ENCODE measurements at places on chromosomes 2 and 18. TPM values are rescaled to one million over a fixed set of nuclear protein-coding genes. Genes with fewer than 3 reads are reported as not detected.

DNA sequence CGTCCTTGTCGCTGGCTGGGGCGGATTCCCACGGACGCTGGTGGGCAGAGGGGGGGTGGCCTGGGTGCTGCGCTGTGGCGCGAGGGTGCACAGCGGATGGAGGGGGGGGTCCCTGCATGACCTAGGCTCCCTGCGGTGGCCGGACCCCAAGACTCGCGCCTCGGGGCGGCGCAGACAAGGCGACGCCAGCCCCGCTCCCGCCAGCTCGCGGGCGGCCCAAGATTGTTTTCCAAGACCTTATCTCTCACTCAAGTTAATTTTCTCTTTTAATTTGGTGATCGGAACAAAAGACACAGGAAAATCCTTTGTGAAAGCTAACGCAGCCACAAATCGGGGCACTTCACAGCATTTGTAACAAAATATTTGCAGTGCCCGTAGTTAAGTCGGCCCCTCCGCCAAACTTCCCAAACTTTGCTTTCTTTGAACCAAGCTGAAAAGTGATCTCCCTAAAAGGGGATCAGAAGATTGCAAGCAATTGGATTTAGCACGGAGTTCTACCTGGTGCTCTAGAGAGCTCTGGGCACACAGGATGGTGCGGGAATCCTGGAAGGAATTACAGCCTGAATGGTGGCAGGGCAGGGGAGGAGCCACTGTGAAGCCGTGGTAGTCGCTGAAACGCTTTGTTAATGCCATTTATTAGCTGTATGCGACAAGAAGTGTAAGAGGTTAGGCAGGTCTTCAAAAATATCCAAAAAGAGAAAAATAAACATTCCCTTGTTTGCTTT is 4.8 kb upstream of the ID2 start:
- no peaks in the 10 kb centered on the region for H3K36me3 ChIP-seq
- no peak for DNase-seq
- H3K27me3 ChIP-seq, result no peaks in the 10 kb centered on the region
- H3K27ac ChIP-seq, result no peak overlapping the region
- H3K4me3 ChIP-seq, result no peak overlapping the region

DNA sequence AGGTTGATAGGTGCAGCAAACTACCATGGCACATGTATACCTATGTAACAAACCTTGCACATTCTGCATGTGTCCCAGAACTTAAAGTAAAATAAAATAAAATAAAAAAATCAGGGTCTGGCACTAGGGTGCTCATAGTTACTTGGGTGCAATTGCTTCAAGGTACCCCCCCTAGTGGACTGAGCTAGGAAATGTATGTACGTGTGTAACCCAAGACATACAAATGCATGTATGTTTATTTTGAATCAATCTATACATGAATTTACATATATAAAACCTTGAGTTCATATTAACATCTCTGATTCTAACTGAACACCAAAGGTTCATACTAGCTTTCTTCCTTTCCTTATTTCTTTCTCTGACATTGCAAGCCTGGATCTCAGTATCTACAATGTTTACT is 51.5 kb downstream of the USP37 start:
- H3K4me1 ChIP-seq, result no peaks in the 10 kb centered on the region
- no peak overlapping the region for H3K27ac ChIP-seq
- no peak for DNase-seq
- H3K4me3 ChIP-seq, result no peak overlapping the region
- H3K36me3 ChIP-seq, result no peaks in the 10 kb centered on the region
- no peaks in the 10 kb centered on the region for H3K27me3 ChIP-seq

Gene PPP1R1C
- 5.9 TPM for total RNA-seq

DNA sequence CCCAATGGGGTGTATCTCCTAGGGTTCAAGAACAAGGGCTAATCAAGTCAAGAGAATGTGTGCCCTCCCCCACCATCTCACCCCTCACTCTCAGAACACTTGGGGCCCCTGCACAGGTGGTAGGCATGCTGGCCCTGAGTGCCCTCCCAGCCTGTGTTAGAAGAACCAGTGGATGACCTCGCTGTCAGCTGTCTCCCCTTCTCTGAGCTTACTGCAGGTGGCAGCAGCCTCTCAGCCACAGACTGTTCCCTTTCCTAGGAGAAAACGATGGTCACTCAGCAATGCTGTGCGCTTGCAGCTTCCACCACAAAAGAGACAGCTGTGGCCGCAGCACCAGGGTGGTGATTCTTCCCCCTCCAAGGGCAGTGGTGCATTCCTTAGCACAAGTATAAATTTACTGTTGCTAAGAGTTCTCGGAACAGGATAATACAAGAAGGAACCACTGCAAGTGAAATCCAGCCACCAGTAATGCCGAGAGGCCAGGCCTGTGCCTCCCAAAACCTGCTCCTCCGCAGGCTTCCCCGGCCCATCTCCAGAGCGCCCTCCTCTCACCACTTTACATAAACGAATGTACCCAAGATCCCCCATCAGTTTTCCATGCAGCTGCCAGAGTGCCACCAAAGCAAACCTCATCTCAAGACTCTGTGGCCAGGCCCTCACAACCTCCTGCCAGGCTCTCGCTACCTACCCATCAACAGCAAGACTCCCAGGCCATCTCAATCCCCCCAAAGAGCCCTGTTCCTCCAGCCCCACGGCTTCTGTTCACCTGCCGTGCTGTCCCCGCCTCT is 935 bp upstream of the RAMP1 start:
- peak; percentile 70 for DNase-seq
- peak overlapping the region; percentile 76 for H3K27ac ChIP-seq
- no peak overlapping the region for H3K4me3 ChIP-seq
- peaks cover 4% of the 10 kb centered on the region for H3K27me3 ChIP-seq
- H3K36me3 ChIP-seq, result no peaks in the 10 kb centered on the region

GRCh38 chr18:3620146-3621119 is 170.5 kb downstream of the TGIF1 start:
- H3K4me3 ChIP-seq, result no peak overlapping the region
- H3K27me3 ChIP-seq, result no peaks in the 10 kb centered on the region
- peaks cover 8% of the 10 kb centered on the region for H3K4me1 ChIP-seq
- H3K36me3 ChIP-seq, result no peaks in the 10 kb centered on the region

- H3K27me3 ChIP-seq, result no peaks in the 10 kb centered on the region
- no peaks in the 10 kb centered on the region for H3K36me3 ChIP-seq
- no peak overlapping the region for H3K4me3 ChIP-seq
Measured at GRCh38 chr2:220847006-220847405, 725.1 kb downstream of the EPHA4 start.

DNA sequence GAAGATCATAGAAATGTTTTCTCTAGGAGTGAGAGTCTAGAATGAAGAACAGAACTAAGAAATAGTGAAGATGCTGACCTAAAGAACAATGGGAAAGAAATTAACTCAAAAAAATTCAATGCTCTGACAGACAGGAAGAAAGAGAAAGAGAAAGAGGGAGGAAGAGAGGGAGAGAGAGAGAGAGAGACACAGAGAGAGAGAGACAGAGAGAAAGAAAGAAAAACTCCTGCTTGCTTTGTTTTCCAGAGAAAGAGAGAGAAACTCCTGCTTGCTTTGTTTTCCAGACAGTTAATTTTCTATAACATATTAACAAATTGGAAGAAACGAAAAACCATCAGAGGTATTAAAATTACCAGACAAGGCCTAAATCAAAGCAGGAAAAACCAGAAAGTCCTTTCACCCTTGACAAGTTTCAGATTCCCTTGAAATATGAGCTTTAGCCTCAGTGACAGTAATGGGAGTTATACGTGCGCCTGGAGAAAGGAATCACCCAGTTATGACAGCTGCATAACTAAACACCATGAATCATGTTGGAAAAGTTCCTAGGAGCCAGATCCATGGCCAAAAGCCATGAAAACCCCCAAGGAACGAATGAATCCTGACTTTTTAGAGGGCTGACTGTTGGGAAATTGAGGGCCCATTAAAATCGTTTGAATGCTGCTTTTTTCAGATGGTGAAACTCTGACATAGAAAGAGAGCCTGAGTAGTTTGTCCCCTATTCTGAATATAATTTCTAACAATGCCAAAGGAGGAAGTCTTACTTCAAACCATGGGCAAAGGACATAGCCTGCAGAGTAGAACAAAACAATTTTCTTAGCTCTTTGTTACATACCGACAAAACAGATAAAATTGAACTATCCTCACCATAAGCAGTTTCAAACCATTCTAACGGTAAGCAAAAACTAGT is 228.6 kb upstream of the CHST9 start:
- no peaks in the 10 kb centered on the region for H3K27me3 ChIP-seq
- no peak overlapping the region for H3K4me3 ChIP-seq
- no peaks in the 10 kb centered on the region for H3K4me1 ChIP-seq
- H3K27ac ChIP-seq, result no peak overlapping the region
- no peak for DNase-seq

All from adrenal gland (tissue), 19 donors.